A549 treated with AZD2906 at 1 μM for 4 hours (cell line): ENCODE measurements at places on chromosomes 3 and 15. TPM values are rescaled to one million over a fixed set of nuclear protein-coding genes. Genes with fewer than 3 reads are reported as not detected.

Gene IGSF10
- total RNA-seq, result 0.24 to 0.49 TPM (median 0.32 TPM) in 5 replicates

Gene LRRC28
- total RNA-seq, result 12.5 to 15.2 TPM (median 12.7 TPM) in 5 replicates

Gene CCK
- 1.7 to 2.9 TPM (median 1.9 TPM) in 5 replicates for total RNA-seq

Gene CTXND1
- total RNA-seq, result 0.01 TPM in 3 of 5 replicates, not detected in the others

Gene TARS3
- total RNA-seq, result 6.6 to 8.9 TPM (median 7.9 TPM) in 5 replicates

Gene CFAP92
- total RNA-seq, result 0.09 TPM in 1 of 5 replicates, not detected in the others
